Epithelial cell of prostate (primary cell): ENCODE measurements at places on chromosomes 3 and 15.

DNA sequence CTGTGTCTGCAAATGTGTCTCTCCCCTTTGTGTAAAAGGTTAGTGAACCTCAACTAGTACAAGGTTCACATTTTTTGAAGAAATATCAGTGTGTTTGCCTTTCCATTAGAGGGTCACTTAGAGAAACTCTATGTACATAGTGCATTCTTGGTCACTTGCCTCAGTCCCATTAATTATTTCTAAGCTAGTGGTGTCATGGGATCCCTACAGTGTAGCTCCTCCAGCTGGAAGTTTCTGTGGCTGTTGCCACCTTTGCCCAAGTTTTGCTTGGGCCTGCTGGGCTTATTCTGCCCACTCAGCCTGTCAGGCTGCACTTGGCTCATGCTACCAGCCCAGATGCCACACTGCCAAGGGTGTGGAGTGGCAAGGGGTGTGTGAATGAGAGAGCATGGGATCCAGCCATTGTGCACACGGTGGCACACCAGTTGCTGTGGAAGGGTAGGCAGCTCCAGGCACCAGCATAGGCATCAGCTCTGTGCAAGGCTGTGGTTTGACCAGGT, 161.7 kb downstream of the ARPP21 start:
- no peak for DNase-seq

DNA sequence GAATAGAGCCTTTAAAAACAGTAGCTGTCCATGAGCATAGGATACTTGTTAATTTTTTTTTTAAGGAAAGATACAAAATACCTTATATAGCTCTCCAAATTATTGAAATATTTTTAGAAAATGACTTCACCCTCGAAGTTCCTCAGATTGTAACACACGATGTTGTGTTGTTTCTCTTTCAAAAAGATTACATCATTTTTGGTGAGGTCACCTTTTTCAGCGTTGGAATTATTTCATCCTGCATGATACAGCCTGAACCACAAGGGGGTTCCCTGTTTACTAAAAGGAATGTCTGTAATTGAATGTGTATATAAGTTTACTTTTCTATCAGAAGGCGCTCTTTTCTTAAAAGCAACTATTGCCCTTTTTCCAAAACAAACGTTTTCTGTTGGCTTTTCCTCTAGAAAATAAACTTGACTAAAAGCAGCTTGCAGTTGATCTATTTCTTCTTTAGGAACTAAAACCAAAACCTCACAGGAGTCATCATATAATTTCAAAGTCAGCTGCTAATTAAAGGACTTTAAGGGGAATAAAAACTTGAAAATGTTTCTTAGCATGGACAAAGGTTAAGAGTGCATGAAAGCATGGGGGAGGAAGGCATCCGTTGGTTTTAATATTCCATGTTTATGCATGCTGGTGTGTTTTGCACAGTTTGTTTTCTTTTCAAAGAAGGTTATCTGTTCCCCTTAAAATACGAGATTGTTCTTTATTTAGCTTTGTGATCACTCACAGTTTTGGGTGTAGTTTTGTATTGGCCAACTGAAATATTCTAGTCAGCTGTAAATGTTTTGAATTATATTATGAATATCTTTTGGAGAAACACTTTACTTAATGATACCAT, 29.4 kb downstream of the LYSMD4 start:
- no peak for DNase-seq

DNA sequence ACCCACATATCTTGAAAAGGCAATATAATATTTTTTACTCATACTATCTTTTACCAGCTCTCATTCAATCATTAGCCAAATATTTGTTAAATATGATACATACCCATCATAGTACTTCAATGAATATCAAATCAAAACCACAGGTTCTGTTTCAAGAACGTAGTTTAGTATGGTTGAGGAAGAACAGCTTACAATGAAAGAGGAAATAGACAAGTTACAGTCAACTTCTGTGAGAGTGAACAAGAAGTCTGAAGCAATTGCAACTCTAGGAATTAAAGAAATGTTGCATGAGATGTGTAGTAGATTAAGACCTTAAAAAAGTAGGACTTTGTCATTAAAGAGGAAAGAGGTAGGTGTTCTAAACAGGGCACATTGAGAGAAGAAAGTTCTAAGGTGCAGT, 9.3 kb downstream of the BCHE start:
- DNase-seq = no peak

DNA sequence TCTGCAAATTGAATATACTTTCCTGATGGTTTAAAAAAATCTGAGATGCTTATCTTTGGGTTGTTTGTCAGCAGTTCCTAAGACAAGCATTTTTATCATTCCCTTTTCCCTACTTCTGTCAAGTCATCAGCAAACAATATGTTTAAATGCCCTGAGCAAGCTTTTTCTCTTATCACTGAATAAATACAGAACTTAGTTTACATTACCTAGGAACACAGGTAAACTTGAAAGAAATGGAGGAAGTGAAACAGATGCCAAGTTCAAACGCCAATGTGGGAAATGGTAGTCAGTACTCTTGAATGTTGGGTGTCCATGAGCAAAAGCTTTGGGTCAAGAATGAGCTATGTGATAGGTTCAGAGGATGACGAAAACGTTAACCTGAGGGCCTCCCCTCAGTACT, 17.2 kb upstream of the TCAIM start:
- no peak for DNase-seq

DNA sequence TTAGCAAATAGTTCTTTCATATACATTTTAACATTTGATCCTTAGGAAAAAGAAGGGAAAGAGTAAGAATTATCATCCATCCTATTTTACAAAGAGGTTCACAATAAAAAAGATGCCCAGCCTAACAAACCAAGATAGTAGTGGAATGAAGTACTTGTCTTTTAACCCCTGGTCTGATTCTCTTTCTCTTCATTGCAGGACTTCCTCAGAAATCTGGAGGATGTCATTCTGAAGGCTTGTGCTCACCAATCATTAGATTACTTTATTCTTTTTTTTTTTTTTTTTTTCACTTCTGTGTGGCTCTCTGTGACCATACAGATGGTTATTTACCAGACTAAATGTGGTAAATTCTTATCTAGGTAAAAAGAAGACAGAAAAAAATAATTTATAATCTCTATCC, 7.0 kb downstream of the HDGFL3 start:
- DNase-seq = no peak

GRCh38 chr3:71930056-71930991, 145.4 kb upstream of the PROK2 start:
- DNase-seq = peak; percentile 43

- no peak for DNase-seq
Observed at GRCh38 chr3:61323094-61323493, 71.8 kb upstream of the FHIT start.

- DNase-seq = no peak
Observed at GRCh38 chr3:77412021-77412438, 372.1 kb downstream of the ROBO2 start.

DNA sequence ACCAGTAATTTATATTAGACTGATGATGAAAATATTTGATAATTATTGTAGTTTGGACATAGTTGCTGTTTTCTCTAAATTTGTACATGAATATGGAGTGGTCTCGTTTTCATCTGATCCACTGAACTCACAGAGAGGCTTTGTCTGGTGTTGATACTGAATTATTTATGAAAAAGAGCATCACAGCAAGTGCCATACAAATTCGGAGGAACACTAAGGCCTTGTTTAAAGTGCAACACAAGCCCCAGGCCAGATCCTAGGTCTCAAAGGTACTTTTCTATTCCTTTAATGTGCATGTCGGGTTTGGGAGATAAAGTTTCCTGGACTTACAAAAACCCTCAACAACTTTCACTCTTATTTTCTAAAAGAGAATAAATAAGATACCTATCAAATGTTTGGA, 796.8 kb upstream of the EPHA6 start:
- DNase-seq = no peak

GRCh38 chr3:45026038-45026437, at the start of gene CLEC3B:
Gene CLEC3B (plus strand): TSS chr3:45026303. CDS start chr3:45026363, 60 bp downstream.
- no peak for DNase-seq

GRCh38 chr3:160486459-160486869, 36.9 kb upstream of the TRIM59 start:
- no peak for DNase-seq

GRCh38 chr3:15781637-15782402, 16.0 kb downstream of the ANKRD28 start:
- DNase-seq = no peak

DNA sequence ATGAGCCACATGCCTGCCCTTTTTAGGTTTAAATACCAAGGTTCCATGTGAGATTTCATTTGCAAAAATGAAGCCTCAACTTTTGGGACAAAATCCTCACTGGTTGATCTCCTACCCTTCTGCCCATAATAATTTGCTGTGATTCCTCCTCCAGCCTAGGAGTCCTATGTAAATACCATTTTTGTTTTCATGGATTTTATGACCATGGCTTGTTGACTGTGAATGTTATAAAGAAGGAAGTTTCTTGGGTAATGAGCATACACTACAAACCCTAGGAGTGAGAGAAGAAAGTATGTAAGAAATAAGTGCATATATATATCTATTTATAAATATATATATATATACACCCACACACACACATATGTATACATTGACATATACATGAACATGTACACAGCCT, 13.1 kb downstream of the RLBP1 start:
- DNase-seq = no peak

GRCh38 chr3:142902356-142902755, 13.5 kb upstream of the PCOLCE2 start:
- no peak for DNase-seq

DNA sequence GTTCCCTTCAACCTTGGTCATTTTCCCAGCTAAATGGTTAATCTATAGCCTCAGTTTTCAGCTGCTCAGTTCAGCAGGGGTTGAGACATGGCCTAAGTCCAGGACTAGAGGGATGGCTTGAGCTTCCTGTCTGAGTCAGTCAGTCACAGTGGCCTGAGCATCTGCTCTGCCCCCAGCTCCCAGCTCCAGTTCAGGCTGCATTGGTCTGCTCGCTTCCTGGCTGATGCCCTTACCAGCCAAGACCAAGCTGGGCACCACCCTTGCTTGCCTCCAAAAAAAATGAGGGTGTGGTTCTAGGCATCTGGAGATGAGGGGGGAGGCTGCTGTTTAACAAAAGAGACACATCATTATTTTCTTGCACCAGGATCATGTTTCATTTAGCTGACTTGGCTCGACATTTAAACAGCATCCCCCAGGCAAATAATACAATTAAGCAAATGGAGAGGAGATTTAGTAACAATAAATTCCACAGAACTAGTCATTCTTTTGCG, 70.7 kb downstream of the WNT5A start:
- no peak for DNase-seq

DNA sequence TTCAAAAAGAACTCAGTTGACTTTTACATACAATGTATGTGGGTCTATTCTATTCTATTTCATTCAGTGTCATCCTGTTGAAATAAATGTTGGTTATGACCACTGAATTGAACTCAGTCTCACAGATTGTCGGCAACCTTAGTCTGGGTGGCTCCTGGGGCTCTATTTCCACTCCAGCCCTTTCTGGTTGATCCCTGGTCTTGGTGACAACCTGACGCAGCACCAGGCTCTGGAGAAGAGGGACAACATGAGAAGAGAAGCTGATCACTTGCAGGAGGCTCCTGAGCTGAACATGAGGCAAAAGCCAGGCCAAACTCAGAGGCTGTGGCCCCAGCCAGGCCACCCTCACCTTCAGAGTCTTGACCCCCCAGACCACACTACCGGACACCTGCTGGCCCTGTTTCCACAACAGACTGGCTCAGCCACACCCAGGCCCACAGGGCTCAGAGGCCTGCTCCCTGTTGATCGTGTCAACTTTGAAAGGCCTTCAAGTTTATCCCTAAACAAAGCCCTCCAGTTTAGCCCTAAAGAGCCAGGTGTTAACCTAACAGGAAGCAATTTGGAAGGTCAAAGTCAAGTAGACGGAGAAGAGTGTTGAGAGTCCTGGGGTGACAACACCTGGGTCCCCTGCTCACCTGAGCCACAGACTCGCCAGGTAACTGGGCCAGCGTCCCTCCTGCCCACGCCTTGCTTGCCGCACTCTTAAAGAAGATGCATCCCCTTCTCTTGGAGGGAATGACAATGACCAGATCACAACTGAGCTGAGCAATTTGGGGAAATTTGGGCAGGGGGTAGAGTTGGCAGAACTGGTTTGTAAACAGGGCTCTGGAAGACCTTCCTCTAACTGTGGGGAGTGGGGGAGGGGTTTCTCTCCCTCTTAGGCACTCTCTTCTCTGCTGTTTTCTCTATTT, 15.4 kb upstream of the MUC20 start:
- no peak for DNase-seq

GRCh38 chr3:112002096-112002971, 3.6 kb downstream of the TAGLN3 start:
- peak; percentile 84 for DNase-seq

DNA sequence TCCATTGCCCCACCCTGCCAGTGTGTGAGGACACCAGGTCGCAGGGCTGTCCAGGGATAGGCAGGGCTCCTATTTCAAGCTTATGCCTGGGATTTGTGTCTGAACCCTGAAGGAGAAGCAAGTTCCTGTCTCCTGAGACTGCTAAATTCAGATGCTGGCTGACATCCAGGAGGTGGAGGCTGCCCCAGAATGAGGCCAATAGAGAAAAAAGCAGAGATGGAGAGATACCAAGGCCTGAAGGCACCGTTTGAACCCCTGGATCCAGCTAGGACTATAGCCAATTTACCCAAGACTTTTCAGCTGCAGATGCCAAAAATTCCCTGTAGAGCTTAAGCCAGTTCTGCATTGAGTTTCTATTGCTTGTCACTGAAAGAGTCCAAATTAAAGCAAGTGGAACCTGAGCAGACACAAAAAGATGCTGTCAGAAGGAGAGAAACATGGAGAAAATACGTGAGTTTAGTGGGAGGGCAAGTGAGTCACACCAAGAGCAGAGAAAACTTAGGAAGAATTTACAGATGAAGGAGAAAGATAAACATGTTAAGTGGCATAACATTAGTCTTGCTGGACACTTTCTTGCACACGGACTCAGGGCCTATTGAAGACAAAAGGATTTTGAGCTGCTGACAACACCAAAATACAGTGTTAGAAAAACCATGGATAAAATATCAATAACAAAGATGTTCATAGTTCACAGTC, 148.6 kb downstream of the CNTN3 start:
- no peak for DNase-seq

DNA sequence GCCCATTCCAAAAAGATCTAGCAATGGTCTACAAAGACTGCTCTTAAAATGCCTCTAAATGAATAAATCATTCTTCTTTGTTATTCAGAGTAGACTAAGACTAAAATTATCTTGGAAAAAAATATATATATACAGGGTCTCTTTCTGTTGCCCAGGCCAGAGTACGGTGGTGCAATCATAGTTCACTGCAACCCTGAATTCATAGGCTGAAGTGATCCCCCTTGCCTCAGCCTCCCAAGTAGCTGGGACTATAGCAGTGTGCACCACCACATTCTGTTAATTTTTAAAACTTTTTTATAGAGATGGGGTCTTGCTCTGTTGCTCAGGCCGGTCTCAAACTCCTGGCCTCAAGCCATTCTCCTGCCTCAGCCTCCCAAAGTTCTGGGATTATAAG, 18.7 kb downstream of the WWTR1 start:
- no peak for DNase-seq

DNA sequence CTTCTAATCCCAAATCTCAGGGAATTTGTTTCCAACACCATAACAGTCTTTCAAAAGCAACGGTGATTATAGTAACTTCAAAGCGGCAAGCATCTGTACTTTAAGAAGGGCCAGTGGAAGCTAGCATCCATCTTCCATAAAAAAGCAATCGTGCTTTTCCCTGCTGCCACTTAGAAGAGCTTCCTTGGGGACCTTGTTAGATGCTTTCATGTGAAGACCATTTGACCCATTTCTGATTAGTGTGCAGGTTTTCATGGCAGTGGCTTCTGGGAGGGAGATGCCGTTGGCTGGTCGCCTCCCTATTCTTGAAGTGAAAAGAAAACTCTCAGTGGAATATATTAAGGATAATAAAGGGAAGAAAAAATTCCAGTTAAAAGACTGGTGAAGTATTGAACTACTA, 354.1 kb downstream of the ROBO2 start:
- DNase-seq = no peak

GRCh38 chr3:23985747-23986544, 40.9 kb downstream of the NR1D2 start:
- no peak for DNase-seq
